NCI-H1105 (cell line): ENCODE measurements at places on chromosomes 2 and 18.

DNA sequence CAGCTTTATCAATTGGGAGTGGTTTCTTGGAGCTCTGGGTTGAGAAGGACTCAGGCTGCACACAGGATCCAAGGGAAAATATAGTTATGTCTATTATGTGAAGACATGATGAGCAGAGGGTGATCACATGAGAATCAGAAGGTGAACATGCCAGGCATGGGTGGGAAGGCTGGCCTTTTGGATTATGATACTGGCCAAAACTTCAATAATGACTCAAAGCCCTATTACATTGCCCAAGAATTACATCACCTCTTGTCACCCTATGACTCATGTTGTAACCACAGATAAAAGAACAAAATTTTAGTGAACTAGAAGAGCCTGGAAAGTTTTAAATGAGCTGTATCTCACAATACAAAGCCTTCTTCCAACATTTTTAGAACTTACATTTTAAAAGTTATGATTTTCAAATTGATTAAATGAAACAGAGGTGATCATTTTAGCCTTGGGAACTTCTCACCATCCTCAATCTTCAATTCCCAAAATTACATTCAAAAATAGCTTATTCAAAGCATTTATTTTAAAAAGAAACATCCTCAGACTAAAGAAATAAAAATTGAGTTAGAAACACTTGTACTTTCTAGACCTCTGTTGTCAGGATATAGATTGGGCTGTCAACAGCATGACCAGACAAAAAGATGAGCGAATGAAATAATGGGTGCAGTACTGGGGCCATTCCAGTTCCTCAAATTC is 428.3 kb downstream of the MBD2 start:
- DNase-seq: no peak

- no peak for DNase-seq
Observed at GRCh38 chr2:48948400-48949125, 193.0 kb upstream of the LHCGR start.

DNA sequence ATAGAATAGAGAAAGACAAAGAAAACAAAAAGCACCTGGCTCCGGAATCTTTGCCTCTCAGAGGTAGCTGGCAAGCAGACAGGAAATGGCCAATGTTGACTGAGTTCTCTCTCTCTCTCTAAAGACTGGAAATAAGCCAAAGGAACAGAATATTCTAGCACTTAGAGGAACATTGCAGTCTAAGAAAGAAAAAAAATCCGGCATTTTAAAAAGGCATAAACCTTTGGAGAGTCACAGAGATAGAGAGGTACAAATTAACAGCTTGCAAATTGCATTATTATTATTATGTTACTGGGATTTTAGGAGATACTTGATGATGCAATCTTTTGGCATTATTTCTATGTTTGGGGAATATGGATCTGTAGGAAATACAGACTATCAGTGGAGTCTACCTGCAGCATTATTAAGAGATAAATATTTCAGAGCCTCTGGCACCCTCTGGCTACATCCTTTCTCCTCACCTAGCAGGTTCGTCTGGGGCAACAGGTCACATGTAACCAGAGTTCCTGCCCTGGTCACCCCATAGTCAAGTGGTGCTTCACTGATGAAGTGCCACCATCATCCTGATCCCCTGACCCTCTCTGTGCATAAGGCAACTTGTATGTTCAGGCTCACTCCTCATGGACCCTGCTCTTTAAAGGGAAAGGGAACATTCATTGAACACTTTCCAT is 318.9 kb upstream of the ACVR2A start:
- peak; percentile 84 for DNase-seq

DNA sequence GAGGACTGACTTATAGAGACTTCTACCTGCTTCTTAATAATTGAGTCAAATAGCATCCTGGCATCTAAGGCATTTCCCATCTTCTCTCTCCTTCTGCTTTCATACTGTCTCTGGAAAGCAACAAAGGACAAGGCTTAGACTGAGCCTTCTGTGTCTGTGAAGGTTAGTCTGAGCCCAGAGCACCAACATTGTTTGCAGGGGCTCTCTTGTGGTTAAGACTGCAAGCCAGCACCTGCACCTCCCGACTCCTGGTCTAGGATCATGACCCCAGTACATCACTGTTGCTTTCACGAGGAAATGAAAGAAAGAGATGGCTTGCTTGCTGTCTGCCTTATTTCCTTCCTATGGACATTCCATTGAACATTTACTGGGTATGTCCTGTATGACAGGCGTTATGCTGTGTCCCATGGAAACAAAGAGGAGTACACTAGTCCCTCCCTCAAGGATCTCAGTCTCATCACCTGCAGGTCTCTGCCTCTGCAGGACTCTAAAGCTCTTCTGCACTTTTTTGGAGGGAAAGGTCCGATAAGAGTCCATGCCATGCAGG is 315.8 kb upstream of the EPAS1 start:
- no peak for DNase-seq
